HepG2 (cell line): ENCODE measurements at places on chromosomes 3 and 15.
A peak's percentile ranks its signal among the peaks of the same experiment; 100 is the strongest.

- DNase-seq, result no peak
Observed at GRCh38 chr15:35040339-35041255, 44.5 kb downstream of the NANOGP8 start.

GRCh38 chr15:78914027-78914764 lies 30.6 kb downstream of the CTSH start:
- peak; percentile 14 for DNase-seq

GRCh38 chr15:63540449-63540848 lies 36.1 kb downstream of the USP3 start:
- DNase-seq, result no peak

GRCh38 chr3:18469775-18470174 lies 44.6 kb upstream of the SATB1 start:
- DNase-seq, result no peak

DNA sequence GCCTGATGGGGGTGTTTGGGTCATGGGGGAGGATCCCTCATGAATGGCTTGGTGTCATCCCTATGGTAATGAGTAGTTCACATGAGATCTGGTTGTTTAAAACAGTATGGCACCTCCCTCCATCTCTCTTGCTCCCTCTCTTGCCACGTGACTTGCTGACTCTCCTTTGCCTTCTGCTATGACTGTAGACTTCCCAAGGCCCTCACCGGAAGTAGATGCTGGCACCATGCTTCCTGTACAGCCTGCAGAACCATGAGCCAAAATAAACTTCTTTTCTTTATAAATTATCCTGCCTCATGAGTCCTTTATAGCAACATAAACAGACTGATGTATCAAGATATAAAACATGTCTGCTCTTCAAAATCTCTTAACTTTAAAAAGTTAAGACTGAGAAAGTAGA lies 96.1 kb downstream of the TFDP2 start:
- DNase-seq, result no peak

GRCh38 chr3:179189759-179190158 lies 41.6 kb downstream of the PIK3CA start:
- no peak for DNase-seq

DNA sequence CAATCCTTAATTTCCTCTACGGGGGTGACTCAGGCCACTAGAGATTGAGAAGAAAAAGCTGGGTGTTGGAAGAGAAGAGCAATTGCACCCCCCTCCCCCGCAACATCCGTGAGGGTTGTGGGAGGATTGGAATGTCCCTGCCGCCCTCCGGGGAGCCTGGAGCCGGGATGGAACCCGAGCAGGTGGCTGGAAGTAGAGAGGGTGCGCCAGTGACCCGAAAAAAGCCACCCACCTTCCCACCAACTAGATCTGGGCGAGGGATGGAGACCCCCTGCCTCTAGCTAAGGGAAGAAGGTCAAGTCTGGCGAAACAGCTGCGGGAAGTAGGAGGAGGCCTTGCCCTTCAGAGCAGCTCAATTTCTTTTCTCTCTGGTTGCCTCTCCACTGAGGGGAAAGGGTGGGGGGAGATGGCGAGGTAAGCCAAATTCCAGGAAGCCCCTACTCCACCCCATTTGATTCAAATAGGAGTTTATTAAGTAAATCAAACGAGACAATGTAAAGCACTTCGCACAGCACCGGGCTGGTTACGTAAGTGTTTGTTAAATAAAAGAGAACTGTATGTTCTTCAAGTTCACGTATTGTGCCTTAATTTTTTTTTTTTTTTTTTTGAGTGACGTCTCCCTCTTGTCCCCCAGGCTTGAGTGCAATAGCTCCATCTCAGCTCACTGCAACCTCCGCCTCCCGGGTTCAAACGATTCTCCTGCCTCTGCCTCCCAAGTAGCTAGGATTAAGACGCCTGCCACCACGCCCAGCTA lies 1.1 kb upstream of the WWTR1 start:
- DNase-seq, result no peak

- DNase-seq, result no peak
Observed at GRCh38 chr3:46490338-46491084, 7.3 kb upstream of the RTP3 start.

GRCh38 chr3:168989396-168989795 lies 674.1 kb downstream of the MECOM start:
- DNase-seq, result no peak

- no peak for DNase-seq
Observed at GRCh38 chr15:92839696-92840095, 60.4 kb upstream of the CHD2 start.

GRCh38 chr15:25810631-25811091 lies 52.5 kb downstream of the ATP10A start:
- no peak for DNase-seq

- DNase-seq, result peak; percentile 57
Observed at GRCh38 chr15:73305331-73306211, 63.2 kb downstream of the HCN4 start.

DNA sequence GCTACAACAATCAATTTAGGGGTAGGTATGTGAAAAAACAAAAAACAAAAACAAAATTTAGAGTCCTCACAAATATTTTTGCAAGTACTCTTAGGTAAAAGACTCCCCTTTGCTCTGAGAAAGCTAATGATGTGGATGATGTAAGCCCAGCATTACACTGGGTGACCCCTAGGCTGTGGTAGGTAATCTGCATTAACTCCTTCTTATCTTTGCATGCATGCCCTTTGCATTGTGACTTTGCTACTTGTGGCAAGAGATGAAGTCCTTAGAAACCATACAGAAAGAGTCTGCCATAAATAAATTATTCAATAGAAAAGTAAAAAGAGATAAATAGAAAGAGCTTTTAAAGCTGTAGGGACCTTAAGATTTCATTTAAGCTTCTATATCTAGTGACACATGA lies 159.7 kb upstream of the MBNL1 start:
- no peak for DNase-seq

DNA sequence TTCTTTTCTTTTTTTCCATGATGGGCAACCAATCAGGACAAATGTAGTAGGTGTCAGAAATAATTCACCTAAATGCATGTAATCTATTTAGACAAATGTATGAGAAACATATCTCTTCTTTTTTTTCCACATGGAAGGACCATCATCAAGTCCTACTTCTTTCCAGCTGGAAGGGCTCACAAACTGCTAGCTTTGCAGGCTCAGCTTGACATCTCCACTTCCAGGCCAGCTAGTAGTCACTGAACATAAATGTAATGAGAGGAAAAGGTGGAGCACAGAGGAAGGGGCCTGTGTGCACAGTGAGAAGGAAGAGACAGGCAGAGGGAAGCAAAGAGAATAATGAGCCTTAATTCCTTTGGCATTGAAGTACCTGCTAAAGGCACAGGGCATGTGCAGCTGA lies 504.9 kb downstream of the MCTP2 start:
- no peak for DNase-seq

GRCh38 chr3:120113128-120114116 lies 19.2 kb upstream of the GSK3B start:
- DNase-seq, result no peak

- no peak for DNase-seq
Observed at GRCh38 chr3:133955892-133956291, 60.2 kb upstream of the RAB6B start.

DNA sequence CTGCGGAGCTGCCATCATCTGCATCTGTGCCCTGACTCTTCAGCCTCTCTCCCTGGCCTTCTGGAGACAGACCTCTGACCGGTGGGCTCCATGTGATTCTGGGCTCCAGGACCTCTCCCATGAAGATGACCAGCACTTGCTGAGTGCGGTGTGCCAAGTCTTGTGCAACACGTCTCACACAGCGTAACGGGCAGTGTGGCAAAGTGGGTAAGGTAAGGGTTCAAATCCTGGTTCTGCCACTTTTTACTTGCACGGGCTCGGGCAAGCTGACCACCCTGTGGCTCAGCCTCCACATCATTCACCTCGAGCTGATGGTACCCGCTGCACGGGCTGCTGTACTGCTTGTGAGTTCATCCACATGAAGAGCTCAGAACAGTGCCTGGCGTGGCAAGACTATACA lies 6.5 kb upstream of the SYNM start:
- DNase-seq, result no peak

- DNase-seq, result peak; percentile 8
Observed at GRCh38 chr15:82621970-82622369, 25.2 kb downstream of the CPEB1 start.

DNA sequence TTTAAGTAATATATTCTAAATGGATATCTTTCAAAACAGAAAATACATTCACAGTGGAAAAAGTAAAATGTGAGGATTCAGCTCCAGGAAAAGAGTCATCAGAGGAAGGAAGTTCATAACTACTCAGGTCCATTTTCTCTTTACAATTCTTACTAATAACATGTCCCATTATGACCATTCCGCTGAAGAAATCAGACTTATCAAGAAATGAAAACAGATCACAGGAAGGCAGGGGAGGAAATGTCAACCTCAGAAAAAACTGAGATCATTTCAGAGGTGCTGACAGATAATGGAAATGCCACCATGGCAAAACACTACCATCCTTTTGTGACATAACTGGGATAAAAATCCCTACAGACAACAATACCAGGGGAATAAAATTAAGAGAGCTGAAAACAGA lies 139.5 kb downstream of the MAGI1 start:
- no peak for DNase-seq

DNA sequence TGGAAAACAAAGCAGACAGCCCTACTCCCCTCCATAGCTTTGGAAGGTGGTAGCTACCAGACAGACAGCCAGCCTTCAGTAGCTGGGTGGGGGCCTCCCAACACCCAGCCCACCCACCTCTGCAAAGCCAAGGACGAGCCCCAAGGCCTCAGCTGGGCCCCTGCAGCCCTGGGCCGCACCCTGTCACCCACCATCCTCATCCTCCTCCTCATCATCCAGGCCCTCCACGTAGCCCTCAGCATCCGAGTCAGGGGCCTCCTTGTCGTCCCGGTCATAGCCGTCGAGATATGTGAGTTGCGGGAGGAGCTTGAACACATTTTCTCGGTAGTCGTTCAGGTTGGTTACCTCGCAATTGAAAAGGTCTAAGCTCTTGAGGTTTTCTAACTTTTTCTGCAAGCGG lies 36.5 kb downstream of the ANP32A start:
- no peak for DNase-seq

- DNase-seq, result no peak
Observed at GRCh38 chr15:90871139-90871715, 2.8 kb downstream of the FURIN start.

DNA sequence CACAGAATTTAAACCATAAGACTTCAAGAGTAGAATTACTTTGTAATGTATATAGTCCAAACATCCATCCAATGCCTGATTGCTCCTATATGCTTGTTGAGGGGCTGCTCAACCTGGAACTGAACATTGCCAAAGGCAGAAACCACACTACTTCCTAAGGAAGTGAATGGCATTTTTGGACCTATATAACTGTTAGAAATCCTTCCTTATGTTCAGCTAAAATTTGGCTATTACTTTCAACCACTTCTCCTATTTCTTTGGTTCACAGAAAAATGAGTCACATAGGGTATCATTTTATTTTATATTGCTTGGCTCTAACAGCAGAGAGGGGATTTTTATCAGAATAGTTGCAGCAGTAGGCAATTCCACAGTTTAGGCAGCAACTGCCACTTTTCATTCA lies 342.1 kb downstream of the SLC9A9 start:
- DNase-seq, result no peak

GRCh38 chr3:71102111-71102983 lies 481.2 kb downstream of the FOXP1 start:
- DNase-seq, result no peak

DNA sequence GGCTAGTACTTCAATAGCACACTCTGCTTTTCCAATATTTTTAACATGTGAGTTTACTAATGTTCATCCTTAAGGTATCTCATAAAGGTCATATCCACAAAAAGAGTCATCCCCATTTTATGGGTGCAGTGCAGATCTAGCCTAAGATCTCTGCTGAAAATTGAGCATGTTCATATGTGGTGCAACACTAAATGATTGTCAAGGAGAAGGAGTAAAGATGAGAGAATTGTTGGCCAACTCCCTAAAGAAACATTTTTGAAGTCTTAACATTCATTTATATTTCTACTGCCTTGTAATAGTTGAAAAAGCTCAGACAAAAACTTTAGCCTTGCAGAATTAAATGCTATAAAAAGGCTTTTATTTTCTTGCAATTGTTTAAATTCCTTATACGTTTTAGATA lies 1159.6 kb downstream of the TBL1XR1 start:
- DNase-seq, result no peak

- peak; percentile 15 for DNase-seq
Observed at GRCh38 chr3:158696618-158697017, 24.2 kb upstream of the LXN start.

- no peak for DNase-seq
Observed at GRCh38 chr15:100764778-100765466, 114.7 kb upstream of the ALDH1A3 start.

- no peak for DNase-seq
Observed at GRCh38 chr3:197956626-197956988, 3.4 kb upstream of the LMLN start.

- DNase-seq, result no peak
Observed at GRCh38 chr15:90880381-90881145, 3.7 kb upstream of the FES start.

GRCh38 chr3:100754563-100755334 lies 45.5 kb downstream of the TFG start:
- no peak for DNase-seq

DNA sequence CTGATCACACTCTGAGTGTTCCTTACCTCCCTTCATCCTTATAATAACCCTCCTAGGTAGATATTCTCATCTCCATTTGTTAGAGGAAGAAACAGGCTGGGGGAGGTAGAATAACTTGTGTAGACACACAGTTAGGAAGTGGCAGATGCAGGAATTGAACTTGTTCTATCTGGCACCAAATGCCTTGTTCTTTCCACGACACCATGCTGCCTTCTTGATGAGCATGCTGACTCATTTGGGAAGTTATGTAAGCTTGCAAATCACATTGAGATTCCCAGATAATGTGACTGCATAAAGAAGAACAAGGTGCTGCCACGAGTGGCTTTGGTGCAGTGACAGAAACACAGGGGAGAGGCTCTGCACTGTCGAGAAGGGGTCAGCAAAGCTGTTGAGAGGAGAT lies 27.5 kb upstream of the NDUFB4 start:
- DNase-seq, result no peak

- DNase-seq, result peak; percentile 70
Observed at GRCh38 chr15:50828610-50829206, 63.2 kb upstream of the SPPL2A start.

GRCh38 chr15:72341361-72341760 lies 21.4 kb upstream of the CELF6 start:
- no peak for DNase-seq

- DNase-seq, result no peak
Observed at GRCh38 chr15:88376574-88377174, 90.5 kb downstream of the MRPL46 start.

- DNase-seq, result no peak
Observed at GRCh38 chr15:85587707-85588411, 206.9 kb downstream of the KLHL25 start.

DNA sequence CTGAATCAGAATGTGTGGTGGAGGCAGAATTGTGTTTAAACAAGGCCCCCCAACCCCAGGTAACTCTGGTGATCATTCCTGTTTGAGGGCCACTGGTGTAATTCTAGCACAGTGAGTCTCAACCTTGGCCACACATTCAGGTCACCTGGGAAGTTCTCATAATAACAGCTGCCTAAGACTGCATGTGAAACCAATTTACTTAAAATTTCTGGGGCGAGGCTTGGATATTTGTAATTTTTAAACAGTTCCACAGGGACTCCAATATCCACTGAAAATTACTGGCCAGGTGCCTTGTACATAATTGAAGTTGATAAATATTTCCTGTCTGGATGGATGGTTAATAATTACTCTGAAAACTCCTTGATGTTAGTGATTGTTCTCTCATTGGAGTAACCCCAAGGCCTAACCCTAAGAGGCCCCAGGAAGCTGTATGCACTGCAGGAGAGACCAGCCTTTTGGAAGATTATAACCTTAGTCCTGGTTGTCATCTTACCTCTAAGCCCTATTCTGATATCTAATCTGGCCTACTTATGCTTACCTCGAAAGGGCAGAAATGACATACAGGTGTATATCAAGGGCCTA lies 25.7 kb upstream of the EPHB1 start:
- no peak for DNase-seq
